NCI-H1105 (cell line): ENCODE measurements at places on chromosomes 7 and 10.

DNA sequence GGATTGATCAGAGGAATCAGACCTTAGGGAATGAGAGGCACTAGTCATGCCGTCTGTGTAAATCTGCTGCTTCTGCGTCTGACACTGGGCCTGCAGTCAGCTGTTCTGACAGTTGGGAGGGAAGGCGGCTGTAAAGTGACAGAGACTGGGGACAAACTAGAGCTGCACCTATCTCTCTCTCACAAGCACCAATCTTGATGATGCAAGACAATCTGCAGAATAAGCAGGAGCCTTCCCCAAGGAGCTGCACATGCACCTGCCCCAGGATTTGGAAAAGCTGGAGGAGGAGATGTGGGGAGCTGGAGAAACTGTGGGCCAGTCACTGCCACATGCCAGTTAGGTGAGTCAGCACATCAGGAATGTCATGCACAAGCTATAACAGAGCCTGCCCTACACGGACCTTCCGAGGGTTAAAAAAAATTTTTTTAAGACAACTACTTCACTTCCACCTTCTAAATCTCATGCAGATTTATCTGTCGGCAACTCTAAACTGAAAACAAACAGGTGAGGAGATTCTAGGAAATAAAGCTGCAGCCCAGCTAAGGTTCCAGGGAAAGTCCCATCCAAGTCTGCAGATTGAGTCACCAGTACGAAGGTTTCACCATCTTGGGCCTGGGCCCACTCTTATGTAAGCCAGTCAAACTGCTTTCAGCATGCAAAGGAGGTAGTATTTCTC is 39.2 kb downstream of the ENO4 start:
- DNase-seq = no peak

- no peak for DNase-seq
These were observed 181.0 kb downstream of the COBL start for GRCh38 chr7:51135576-51135975.

- DNase-seq = no peak
These were observed 4.9 kb upstream of the ELN start for GRCh38 chr7:74023092-74023536.

DNA sequence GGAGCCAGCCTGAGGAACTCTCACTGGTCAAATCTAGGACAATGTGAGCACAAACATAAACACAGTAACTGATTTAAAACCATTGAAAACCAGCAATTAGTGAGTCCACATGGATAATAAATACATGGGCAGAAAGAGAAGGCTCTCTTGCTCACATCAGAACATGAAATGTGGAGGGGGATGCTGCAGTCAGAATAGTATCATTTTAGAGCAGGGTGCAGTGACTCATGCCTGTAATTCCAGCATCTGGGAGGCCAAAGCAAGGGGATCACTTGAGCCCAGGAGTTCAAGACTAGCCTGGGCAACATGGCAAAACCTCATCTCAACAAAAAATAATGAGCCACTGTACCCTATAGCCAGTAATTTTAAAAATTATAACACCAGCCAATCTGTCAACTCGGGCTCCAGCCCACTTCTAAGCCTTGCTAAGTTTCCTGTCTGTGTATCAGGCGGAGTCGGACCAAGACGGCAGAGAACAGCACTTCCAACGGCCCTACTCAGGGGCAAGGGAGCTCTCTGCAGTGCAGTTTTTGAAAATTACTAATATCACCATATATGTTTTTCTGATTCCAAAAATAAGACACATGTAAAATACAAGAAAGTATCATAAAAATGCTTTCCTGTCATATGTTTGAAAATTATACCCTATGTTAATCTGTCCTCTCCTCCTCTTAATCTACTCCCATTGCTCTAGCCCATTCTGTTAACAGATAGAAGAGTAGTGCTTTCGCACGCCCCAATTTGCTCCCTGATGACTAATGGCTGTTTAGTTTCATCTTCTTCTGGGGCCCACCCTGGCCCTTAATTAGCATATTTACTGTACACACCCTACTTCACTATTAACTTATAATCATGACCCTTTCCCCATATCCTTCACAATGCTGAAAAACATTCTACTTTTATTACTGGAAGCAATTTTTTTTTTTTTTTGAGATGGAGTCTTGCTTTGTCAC is 17.1 kb downstream of the URGCP start:
- DNase-seq = no peak

DNA sequence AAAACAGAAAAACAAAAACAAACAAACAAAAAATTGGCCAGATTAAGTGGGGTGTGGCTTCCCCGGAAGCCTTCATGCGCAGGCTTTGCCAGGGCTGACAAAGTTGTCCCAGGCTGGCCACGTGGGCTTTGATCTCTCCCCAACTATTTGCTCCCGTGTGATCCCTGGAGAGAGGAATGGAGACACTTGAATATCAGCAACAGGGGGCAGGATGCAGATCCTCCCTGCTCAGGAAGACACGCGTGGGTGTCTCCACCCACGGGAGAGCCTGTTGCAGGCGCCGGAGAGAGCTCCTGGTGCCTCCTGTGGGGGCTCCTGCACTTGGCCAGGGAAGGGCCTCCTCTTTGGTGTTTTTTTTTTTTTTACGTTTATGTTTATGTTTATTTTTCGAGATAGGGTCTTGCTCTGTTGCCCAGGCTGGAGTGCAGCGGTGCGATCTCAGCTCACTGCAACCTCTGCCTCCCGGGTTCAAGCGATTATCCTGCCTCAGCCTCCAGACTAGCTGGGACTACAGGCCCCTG is 19.0 kb downstream of the TRIM56 start:
- DNase-seq = no peak

- DNase-seq = no peak
These were observed 190.4 kb downstream of the CTTNBP2 start for GRCh38 chr7:117682681-117683385.

- DNase-seq = no peak
These were observed 4.5 kb downstream of the CHST15 start for GRCh38 chr10:124088915-124089314.

DNA sequence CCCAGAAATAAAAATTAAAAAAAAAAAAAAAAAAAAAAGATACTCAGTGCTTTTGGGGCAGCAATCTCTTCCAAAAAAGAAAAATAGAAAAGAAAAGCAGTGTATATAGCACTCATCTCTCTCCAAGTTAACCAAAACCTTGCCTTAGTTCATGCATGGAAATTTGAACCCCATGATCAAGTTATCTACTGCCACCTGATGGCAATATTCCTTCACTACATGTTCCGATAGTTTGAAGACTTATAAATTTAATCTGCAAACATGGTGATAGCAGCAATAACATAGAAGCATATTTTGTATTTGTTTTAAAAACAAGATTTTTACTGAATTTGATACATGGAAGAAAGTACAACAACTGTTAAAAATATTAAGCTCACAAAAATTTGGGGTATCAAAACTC is 48.6 kb upstream of the SLIT1 start:
- DNase-seq = no peak

- DNase-seq = no peak
These were observed 56.5 kb upstream of the PFKFB3 start for GRCh38 chr10:6146013-6146785.

DNA sequence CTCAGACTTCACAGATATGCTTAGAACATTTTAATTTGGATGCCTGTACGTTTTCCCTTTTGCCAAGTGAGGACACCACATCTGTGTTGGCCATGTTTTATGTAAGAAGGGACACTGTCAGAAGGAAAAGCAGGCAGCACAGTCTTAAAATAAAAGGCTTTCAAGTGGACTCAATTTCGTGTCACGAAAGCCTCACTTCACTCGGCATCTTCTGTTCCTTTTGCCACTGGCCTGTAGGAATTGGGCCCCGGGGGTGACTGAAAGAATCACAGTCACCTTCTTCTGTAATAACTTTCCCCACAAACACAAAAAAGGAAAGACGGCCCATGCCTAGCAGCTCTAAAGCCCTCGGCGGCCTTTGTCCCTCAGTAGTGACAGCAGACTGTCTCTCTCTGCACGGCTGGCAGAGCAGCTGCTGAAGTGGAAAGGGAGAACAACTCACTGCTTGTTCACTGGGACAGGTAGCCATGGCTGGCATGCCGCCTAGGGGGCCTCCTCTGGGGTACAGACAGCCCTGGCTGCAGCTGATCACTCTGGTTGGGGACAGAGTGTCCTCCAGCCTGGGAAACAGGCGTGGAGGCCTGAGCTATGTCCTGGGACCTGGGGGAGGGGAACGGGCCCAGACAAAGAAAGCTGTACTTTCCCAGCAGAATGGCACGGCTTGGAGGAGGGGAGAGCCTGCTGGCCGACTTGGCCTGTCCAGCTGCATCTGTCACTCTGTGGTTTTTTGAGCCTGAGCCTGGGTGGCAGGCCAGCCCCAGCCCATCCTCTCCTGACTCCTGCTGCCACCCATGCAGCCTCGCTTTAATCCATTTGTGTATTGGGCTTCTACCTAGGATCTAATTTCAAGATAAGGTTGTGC is 4.4 kb downstream of the RASSF4 start:
- no peak for DNase-seq

DNA sequence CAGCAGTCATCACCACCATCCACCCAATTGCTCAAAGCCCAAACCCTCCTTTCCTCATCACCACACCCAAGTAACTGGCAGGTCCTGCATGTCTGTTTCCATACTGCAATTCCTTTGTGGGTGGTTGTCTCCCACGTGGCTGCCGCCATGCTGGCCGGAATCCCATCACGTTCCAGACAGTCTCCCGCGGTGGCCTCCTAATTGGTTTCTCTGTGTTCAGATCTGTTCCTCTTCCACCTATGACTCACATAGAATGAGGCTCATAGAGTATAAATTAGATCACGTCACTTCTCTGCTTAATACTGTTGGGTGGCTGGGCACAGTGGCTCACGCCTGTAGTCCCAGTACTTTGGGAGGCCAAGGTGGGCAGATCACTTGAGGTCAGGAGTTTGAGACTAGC is 813.0 kb downstream of the TYW1 start:
- no peak for DNase-seq

DNA sequence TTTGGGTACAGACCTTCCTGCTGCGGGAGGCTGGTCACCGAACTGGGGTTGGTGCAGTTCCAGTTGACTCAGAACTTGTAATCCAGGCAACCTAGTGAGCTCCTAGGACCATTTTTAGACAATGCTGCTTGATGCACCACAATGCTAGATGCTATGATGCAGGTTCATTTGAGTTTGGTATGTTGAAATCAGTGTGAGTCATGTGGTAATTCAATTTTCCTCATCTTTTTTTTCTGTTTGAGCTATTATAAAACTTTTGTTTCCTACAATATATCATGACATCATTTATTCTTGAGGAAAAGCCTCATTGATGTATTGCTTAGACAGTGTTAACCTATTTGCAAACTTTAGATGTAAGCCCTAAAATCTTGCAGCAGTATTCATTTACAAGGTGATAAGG is 40.9 kb upstream of the MTPN start:
- no peak for DNase-seq

GRCh38 chr7:92259610-92260247 is 14.0 kb downstream of the ANKIB1 start:
- no peak for DNase-seq

DNA sequence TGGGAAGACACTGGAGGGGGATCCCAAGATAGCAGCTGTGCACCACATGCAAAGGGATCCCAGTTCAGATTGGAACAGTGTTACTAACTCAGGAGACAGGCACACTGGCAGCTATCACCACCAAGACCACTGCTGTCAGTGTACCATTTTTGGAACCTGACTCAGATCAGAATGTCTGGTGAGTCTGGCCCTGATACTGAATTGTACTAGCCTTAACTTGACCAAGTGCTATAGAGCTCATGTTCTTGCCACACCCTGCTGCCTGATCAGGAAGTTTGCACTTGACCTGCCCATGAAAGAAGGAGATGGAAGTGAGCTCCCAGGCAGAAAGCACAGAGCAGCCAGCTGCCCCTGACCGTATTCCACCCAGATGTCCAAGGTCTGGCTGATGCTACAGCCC is 4.8 kb upstream of the PRRT4 start:
- DNase-seq = no peak

- peak; percentile 78 for DNase-seq
These were observed 87.4 kb downstream of the LRRC4 start for GRCh38 chr7:127943541-127944521.

GRCh38 chr7:138865843-138866242 is 67.8 kb upstream of the ATP6V0A4 start:
- no peak for DNase-seq

DNA sequence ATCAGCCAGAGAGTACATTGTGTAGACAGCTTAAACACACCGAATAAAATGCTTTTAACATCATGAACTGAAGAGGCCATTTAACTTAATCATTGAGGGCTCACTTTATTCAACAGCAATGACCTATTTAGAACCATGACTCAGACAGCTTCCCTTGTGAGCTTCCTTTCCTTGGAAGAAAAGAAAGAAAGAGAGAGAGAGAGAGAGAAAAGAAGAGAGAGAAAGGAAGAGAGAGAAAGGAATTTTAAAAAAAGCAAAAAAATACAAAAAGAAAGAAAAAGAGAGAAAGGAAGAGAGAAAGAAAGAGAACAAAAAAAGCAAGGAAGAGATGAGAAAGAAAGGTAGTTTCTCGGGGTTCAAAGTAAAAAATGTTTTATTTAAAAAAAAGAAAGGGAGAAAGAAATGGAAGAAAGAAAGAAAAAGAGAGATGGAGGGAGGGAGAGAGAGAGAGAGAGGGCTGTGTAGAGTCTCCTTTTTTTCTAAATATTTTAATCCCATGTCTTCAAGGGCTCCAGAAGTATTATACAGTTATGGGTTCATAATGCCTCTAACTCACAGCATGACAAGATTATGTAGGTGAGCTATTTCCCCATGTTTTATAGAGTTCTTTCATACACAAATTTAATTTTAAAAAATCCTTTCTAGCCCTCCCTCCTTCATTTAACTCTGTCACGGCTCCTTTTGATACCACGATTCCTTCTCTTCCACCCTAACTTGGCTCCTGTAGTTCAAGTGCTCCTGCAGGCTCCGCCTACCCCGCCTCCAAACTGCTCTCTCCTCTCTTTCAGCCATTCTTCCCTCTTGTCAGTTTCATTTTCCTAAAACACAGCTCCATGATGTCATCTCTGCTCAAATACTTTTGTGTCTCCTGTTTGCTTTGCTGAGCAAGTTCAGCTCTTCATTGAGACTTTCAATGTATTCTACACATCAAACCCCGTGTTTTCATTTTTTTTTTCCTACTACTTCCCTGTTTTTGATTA is 85.5 kb downstream of the PRTFDC1 start:
- no peak for DNase-seq

DNA sequence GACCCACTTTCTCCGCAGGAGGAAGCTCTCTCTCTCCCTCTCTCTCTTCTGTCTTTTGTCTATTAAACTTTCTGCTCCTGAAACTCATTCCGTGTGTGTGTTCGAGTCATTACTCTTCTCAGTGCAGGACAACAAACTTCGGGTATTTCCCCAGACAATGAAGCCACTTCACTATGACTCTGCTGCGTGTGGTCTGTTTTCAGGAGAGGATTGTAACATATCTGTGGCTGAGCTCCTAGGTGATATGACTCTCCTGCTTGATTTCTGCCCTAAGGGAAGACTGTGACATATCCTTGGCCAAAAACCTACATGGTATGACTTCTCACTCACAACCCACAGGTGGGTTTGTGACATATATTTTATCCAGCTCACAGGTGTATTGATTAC is 39.9 kb upstream of the ZNF107 start:
- DNase-seq = no peak

GRCh38 chr7:50264908-50265307 is 39.6 kb upstream of the IKZF1 start:
- DNase-seq = no peak

GRCh38 chr10:100008708-100009282 is 952 bp downstream of the DNMBP start:
- DNase-seq = no peak
